ENCODE measurements at places on chromosomes 3 and 15.

- DNase-seq: no peak
These were observed 99.7 kb downstream of the GMNC start for GRCh38 chr3:190762801-190763200.

DNA sequence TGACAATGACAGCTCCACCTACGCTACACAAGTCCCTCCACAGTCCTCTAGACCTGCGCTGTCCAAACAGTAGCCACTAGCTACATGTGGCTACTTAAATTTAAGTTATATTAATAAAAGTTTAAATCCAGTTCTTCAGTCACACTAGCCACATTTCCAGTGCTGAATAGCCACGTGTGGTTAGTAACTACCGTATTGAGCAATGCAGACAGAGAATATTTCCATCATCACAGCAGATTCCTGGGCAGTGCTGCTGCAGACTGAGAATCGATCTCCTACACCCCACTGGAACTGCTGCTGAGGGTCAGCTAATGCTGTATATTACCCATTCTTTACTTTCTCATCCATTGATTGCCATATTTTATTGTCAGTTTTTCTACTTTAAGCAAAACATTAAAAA is 40.9 kb downstream of the HDC start:
- no peak for DNase-seq

- DNase-seq: no peak
These were observed 141.5 kb upstream of the TBL1XR1 start for GRCh38 chr3:177338697-177339219.

DNA sequence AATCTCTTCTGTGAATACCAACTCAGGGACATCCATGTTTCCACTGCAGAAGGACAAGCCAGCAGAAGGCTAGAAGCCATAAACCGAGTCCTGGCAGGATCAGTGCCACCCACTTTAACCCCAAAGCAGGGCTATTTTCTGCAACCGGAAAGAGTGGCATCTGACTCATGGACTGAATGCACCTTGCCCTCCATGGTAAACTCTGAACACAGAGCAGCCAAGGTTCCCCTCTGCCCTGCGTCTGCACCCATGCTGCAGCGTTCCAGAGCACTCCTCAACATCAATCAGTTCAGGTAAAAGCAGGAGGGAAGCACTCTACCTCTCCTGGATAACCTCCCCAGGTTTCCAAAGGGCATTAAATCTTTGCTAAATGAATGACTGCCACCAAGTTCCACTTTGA is 801 bp upstream of the NGRN start:
- no peak for DNase-seq

- DNase-seq: no peak
These were observed 52.8 kb downstream of the LSM3 start for GRCh38 chr3:14231145-14231990.

DNA sequence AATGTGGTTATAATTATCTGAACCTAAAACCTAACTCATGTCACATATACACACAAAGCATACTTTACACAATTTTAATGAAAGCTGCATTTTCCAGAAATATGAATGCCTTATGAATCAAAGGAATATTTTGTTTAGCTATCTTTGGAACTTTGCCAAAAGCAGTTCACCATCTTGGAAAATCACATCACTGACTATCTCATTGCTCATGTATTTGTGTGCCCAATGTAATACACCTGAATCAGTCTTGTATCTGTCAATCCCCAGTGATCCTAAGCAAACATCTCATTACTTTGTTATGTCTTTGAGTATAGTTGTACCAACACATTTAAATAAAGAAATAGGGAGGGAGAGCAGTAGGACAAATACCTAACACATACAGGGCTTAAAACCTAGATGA is 15.6 kb upstream of the CD47 start:
- no peak for DNase-seq

DNA sequence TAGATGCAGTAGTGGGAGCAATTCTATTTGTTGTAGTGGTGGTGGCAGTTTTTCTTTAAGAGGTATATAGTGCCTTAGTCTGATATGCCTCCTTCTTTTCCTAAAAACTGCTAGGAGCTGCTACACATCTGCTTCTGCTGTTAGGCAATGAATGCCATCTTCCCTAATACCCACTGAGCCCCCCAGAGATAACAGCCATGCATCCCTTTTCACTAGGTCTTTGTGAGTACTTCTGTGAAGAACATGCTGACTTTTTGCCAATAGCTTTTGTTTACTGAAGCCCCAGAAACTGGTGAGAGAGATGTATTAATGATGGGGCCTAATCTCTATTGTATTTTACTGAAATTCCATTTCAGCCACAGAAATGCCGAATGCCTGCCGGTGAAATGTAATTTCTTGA is 92.6 kb upstream of the CHL1 start:
- no peak for DNase-seq

DNA sequence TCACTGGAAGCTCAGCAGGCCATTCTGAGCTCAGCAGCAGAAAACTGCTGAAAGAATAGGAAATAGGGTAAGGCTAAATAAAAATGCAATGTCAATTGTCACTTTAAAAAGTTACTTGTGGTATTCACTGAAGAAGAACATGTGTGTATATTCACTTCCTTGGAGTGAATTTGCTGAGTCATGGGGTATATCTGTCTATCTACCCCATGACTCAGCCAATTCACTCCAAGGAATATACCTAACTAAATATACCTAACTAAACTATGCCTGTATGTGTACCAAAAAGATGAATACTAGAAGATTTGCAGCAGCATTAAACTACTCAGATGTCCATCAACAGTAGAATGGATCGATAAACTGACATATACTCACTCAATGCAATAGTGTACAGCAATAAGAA is 69.5 kb upstream of the KCNAB1 start:
- DNase-seq: no peak

GRCh38 chr3:189144645-189145044 is 27.1 kb upstream of the TPRG1 start:
- DNase-seq: no peak

DNA sequence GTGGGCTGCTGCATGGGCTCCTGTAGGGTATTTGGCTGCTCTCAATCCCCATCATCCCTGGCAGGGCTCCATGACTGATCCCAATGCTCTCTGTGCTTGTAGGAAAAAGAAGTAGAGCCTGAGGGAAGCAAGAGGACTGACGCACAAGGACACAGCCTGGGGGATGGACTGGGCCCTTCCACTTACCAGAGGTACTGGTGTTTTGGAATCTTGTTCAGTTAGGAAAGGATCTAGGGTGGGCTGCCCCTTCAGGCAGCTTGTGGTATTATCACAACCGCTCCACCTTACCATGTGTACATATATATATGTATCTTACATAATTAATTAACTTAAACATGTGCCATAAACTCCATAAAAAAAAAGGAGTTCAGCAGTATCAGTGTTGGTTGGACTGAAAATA is 1.3 kb downstream of the SLC28A2 start:
- no peak for DNase-seq

DNA sequence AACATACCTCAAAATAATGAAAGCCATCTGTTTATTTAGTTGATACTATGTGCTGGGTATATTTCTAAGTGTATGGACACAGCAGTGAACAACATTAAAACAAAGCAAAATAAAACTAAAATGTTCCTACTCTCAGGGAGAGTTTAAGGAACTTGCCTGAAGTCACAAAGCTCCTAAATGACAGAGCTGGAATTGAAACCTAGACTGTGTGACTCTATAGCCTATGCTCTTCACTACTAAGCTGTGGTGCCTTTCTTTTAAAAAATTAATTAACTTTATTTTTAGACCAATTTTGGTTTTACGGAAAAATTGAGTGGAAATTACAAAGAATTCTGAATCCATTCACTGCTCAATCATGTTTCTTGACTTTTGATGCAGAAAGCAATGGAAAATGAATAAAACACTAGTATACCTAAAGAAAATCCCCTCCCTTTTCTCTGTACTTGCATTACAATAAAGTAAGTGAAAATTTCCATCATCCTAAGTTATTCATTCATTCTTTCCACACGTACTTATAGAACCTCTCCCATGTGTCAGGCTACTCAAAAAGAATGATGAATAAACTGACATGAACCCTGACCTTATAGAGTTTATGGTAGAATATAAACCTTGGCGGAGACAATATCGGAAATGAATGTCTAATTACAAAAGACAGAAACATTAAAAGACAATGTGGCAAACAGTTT is 189.8 kb upstream of the RBMS3 start:
- DNase-seq: no peak

DNA sequence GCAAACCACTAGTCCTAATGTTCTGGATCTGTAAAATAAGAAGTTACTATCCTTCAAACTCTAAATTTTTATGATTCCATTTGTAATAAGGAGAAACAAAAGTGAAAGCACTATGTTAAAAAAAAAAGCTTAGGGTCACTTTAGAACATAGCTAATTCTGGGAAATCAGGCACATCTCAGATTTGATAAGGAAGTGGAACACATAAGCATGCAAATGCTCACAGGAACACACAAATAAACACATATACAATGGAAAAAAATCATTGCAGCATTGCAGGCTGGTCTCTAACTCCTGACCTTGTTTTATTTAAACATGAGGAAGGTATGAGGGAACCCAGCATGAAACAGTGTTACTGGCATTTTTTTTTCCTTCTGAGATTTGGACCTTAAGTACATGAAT is 63.2 kb upstream of the TNFSF10 start:
- no peak for DNase-seq

- no peak for DNase-seq
These were observed 22.1 kb downstream of the ACKR2 start for GRCh38 chr3:42831321-42831713.

- no peak for DNase-seq
These were observed 56.1 kb downstream of the PCSK6 start for GRCh38 chr15:101433396-101433795.

DNA sequence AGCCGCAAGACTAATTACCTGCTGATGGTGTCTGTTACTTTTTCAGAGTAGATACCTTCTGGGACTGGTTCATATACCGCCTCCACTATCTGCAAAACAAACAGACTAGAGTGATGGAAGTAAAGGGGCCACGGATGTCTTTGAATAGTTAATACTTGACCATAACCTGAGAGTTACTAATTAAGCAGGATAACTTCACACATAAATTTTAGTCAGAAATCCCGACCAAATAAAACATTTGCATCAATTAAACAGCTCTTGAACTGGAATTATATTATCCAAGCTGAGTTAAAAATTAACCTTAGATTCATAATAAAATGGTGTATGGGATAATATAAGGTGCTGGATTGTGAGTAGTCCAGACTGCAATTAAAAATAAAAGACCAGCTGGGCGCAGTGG is 167.7 kb downstream of the NEK10 start:
- no peak for DNase-seq

- no peak for DNase-seq
These were observed 254.9 kb upstream of the TBL1XR1 start for GRCh38 chr3:177451864-177452830.

DNA sequence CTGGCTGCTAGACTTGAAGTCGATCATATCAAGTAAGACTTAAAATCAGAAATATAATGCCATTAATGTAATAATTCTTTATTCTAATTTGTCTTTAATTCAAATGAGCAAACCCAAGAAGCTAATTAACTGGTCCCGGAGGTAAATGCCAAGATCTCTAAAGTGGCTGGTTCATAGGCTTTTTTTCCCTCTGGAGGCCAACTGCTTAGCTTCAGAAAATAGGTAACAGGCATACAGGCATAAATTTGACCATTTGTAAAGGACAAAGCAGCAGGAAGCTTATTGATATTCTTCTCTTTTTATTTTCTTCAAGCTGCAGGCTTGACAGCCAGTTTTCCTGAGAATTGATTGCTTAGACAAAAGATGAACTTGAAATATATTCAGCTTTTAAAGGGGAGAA is 158.6 kb upstream of the RAP2B start:
- no peak for DNase-seq

Data from NCI-H187 treated with DMSO at 0.1 percent for 48 hours (cell line).